ENCODE measurements at places on chromosomes 5 and 9. TPM values are rescaled to one million over a fixed set of nuclear protein-coding genes. Genes with fewer than 3 reads are reported as not detected.
A peak's percentile ranks its signal among the peaks of the same experiment; 100 is the strongest.

GRCh38 chr9:87950765-87951488 lies 23.4 kb downstream of the CDK20 start:
- no peaks in the 10 kb centered on the region for H3K27me3 ChIP-seq
- H3K4me1 ChIP-seq: no peaks in the 10 kb centered on the region
- H3K27ac ChIP-seq: no peak overlapping the region
- no peak for DNase-seq
- no peaks in the 10 kb centered on the region for H3K36me3 ChIP-seq

Gene HRH2
- total RNA-seq: 0.35 TPM

Gene C5orf52
- not detected for total RNA-seq

GRCh38 chr9:128149951-128150593 lies 819 bp downstream of the LCN2 start:
- peaks cover 5% of the 10 kb centered on the region for H3K27me3 ChIP-seq
- no peaks in the 10 kb centered on the region for H3K36me3 ChIP-seq
- H3K4me3 ChIP-seq: no peak overlapping the region
- H3K27ac ChIP-seq: no peak overlapping the region
- DNase-seq: no peak
- H3K4me1 ChIP-seq: peaks cover 28% of the 10 kb centered on the region

- no peak overlapping the region for H3K4me3 ChIP-seq
- no peaks in the 10 kb centered on the region for H3K4me1 ChIP-seq
- H3K36me3 ChIP-seq: no peaks in the 10 kb centered on the region
- no peaks in the 10 kb centered on the region for H3K27me3 ChIP-seq
- no peak overlapping the region for H3K27ac ChIP-seq
Measured at GRCh38 chr5:21140987-21141386, 1153.0 kb upstream of the CDH18 start.

GRCh38 chr9:88291856-88292255 lies 96.4 kb upstream of the SPIN1 start:
- no peaks in the 10 kb centered on the region for H3K4me1 ChIP-seq
- no peak overlapping the region for H3K4me3 ChIP-seq
- no peak overlapping the region for H3K27ac ChIP-seq
- H3K27me3 ChIP-seq: no peaks in the 10 kb centered on the region

- H3K27me3 ChIP-seq: no peaks in the 10 kb centered on the region
- H3K4me1 ChIP-seq: no peaks in the 10 kb centered on the region
- H3K27ac ChIP-seq: no peak overlapping the region
Measured at GRCh38 chr5:56641635-56642260, 173.6 kb upstream of the MAP3K1 start.

DNA sequence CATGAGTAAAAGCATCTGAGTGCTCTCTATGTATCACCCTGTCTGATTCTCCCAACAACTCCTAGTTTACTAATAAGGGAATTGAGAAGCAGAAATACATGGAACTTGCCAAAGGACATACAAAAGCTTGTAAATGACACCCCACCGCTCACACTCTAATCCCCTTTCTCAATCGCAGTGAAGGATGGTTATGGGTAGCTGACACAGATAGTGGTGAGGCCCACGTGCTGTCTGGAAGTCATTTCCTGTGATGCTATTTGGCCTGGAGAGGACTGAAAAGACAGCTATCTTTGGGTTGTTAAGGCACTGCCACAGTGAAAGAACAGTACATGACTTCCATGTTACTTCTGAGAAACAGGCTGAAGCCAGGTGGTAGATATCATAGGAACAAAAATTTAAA lies 117.0 kb downstream of the GLIS3 start:
- no peak for DNase-seq
- no peaks in the 10 kb centered on the region for H3K36me3 ChIP-seq
- H3K4me3 ChIP-seq: no peak overlapping the region
- no peaks in the 10 kb centered on the region for H3K4me1 ChIP-seq
- H3K27me3 ChIP-seq: no peaks in the 10 kb centered on the region
- no peak overlapping the region for H3K27ac ChIP-seq

DNA sequence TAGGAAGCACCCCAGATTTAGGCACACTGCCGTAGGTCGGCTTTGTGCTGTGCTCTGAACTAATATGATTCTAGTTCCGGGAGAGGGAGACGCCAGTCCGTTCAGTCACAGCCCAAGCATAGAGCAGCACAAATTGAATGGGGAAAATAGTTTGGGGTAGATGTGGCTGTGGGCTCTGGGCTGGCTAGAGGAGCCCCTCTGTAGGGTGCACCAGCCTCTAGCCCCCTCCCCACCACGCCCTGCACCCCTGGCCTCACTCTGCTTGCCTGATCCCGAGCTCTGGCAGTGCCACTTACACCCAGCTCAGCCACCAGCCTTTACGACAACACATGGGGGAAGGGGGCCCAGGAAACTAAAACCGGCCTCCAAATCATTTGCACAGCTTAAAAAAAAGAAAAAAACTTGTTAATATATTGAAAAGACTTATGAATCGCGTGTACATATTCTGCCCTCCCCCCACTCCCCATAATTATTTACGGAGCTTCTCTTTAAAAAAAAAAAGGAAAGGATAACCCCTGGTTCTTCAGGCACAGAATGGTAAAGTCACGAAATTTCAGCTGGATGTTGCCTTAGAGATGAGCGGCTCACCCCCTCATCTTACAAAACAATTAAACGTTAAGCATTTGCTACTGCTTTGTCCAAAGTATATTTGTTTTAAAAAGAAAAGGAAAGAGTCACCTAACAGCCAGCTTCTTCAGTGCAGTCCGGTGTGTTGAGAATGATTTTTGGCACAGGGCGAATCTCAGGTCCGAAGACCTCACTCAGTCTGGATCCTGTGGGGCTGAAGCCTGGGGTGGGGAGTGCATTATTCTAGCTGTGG lies 3.5 kb downstream of the LMX1B start:
- H3K27me3 ChIP-seq: peaks cover 91% of the 10 kb centered on the region
- peaks cover 20% of the 10 kb centered on the region for H3K4me1 ChIP-seq
- H3K4me3 ChIP-seq: no peak overlapping the region
- no peak for DNase-seq
- H3K27ac ChIP-seq: no peak overlapping the region
- H3K36me3 ChIP-seq: no peaks in the 10 kb centered on the region

DNA sequence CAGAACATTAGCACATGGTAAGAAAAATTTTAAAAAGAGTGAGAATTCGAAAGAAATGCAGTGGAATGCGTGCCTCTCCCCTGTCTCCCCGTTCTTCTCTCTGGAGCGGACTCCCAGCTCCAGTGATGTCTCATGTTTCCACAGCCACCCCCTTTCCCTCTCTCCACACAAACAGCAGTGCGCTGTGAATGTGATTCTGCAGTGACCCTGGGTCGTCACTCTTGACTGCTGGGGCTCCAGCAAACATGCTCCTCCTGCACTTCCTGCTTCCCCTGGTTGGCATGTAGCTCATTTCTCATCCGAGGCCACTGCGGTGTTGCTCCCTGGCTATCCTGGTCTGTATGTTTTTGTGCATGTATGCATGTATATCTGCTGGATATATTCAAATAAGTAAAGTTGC lies 13.3 kb downstream of the PHF2 start:
- no peak overlapping the region for H3K27ac ChIP-seq
- DNase-seq: peak; percentile 67
- no peaks in the 10 kb centered on the region for H3K27me3 ChIP-seq
- H3K4me3 ChIP-seq: no peak overlapping the region
- H3K36me3 ChIP-seq: peaks cover 4% of the 10 kb centered on the region

- no peak overlapping the region for H3K27ac ChIP-seq
- no peak for DNase-seq
- peaks cover 53% of the 10 kb centered on the region for H3K36me3 ChIP-seq
- no peaks in the 10 kb centered on the region for H3K27me3 ChIP-seq
- no peak overlapping the region for H3K4me3 ChIP-seq
Measured at GRCh38 chr5:138936225-138936967, 61.3 kb upstream of the LRRTM2 start.

Gene SPATA31D4
- not detected for total RNA-seq

Gene ROR2
- 5.2 TPM for total RNA-seq

Gene TAS2R1
- not detected for total RNA-seq

- no peak overlapping the region for H3K4me3 ChIP-seq
- peaks cover 8% of the 10 kb centered on the region for H3K4me1 ChIP-seq
- DNase-seq: peak; percentile 85
- H3K36me3 ChIP-seq: no peaks in the 10 kb centered on the region
Measured at GRCh38 chr5:168023191-168023590, 268.3 kb upstream of the WWC1 start.

Gene PRUNE2
- total RNA-seq: 13.2 TPM

Gene DAPK1
- 18.8 TPM for total RNA-seq

- peak overlapping the region; percentile 71 for H3K4me3 ChIP-seq
- no peaks in the 10 kb centered on the region for H3K36me3 ChIP-seq
- H3K27ac ChIP-seq: peak overlapping the region; percentile 92
- H3K4me1 ChIP-seq: peaks cover 59% of the 10 kb centered on the region
Measured at GRCh38 chr5:43041669-43042175, 1.6 kb upstream of the ANXA2R start.

DNA sequence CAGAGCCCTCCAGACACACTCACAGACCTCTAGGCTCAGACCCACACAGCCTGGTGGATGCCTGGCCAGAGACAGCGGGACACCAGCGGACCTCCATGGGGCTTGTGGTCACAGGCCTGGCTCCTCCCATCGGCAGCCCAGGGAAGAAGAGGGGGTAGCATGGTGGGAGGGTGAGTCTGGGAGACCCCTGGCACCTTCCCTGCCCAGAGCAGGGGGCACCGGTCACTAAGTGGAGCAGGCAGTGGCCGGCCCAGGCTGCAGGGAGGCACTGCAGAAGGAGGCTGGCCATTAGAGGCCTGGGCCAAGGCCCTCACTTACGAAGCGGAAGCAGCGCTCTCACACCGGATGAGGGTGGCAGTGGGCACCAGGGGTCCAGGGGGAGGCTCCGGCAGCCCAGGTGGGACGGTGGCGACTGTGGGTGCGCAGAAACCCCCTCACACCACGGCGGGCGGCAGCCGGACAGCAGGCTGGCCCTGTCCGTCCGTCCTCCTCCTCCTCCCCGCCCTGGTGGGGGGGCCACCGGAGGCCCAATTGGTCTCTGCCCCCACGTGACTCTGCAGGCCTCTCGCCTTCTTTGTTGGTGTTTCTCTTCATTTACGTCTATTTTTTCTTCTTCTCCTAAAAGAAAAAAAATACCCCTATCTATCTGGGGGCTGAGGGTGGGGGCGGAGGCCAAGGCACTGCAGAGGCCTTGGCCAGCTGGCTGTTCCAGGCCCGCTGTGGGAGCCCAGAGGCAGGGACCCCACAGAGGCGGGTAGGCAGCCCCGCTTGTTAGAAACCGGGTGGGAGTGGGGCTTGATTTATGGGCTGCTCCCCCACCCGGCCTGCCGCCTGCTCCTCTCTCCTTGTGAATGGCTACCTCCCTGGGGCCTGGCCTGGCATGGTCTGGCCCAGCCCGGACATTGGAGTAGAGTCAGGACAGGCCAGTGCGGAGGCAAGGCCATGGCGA lies at the start of gene NR5A1:
Gene NR5A1 (minus strand): TSS at position 469 of the 949 bp plus-strand sequence. CDS start 4,004 bp downstream, outside the sequence.
- no peak within 1 kb of the TSS for H3K4me3 ChIP-seq
- H3K27me3 ChIP-seq: peaks cover 46% of the 10 kb centered on the region

DNA sequence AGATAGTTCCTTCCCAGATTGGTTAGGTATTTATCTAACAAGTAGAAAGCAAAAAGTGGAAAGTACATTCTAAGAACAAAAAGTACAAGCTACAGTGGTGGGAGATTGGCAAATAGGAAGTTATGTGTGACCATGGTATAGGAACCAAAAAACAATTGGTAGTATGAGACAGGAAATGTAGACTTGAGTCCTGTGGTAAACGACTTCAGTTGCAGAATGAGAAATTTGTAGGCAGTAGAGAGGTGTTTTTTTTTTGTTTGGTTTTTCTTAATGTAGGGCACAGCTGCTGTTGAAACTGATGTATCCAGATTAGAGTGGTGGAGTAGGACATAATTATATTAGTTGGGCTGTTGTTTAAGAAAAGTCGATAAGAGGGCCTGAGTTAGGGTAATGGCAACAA lies 72.0 kb downstream of the CCNH start:
- no peaks in the 10 kb centered on the region for H3K27me3 ChIP-seq
- H3K36me3 ChIP-seq: peaks cover 2% of the 10 kb centered on the region
- no peaks in the 10 kb centered on the region for H3K4me1 ChIP-seq
- H3K27ac ChIP-seq: no peak overlapping the region

Gene NOP16
- total RNA-seq: 11.5 TPM

GRCh38 chr5:78926252-78926651 lies 58.9 kb downstream of the ARSB start:
- H3K27ac ChIP-seq: no peak overlapping the region
- H3K4me1 ChIP-seq: peaks cover 6% of the 10 kb centered on the region
- DNase-seq: no peak
- H3K27me3 ChIP-seq: no peaks in the 10 kb centered on the region
